ENCODE measurements at places on chromosomes 7 and 10.

DNA sequence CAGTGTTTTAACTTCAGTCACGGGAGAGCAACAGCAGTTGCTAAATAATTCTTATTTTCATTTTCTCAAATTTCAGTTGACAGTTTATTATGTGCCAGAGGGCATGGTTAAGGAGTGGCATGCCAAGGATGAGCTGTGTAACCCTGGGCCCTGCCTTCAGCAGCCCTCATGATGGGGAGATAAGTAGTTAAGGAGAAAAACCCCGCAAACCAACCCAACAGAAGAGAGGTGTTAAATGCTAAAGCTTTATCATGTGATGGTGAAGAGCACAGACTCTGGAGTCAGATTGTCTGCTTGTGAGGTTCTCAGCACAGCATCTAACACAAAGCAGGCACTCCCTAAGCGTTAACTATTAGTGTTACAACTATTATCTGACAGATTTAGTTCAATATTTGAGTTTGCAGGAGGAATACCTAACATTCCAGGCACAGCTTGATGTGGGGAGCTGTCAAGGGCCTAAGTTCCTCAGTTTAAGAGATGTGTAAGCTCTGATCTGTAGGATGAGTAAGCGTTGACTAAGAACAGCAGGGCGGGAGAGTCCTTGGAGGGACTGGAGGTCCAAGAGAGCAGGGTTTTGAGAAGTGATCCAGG lies 29.6 kb downstream of the STAM start:
- DNase-seq: no peak

- DNase-seq: no peak
These were observed 96.8 kb upstream of the PHYHIPL start for GRCh38 chr10:59079386-59080226.

DNA sequence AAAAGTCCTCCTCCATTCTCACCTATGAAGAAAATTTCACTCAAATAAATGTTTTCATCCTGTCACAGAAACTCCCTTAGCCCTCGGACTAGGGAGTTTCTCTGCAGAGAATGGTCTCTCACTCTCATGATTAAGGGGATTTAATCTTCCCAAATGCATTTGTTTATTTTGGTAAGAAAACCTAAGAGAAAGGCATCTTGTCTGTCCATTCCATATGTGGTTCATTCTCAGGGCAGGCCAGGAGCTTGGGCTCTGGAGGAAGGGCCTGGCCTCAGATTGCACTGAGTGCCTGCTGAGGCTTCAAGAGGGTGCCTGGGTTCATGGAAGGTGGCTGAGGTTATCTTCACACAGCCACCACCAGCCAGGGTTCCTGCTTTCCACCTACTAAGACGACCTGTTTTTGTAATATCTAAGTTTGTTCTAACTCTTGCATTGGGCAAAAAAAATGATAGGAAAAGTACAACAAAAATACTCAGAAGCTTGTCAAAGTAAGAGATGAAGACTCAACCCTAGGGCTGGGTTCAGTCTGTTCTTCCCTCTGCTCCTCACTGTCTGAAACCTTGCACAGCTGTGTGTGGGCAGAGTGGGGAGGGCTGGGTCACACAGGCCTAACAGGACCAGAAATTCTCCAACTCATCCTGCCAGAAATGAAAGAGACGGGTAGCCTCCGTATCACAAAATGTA lies 186.7 kb downstream of the CXCL12 start:
- no peak for DNase-seq

GRCh38 chr7:36207451-36208291 lies 54.6 kb downstream of the EEPD1 start:
- peak; percentile 36 for DNase-seq

GRCh38 chr7:139940866-139941265 lies 111.8 kb downstream of the TBXAS1 start:
- DNase-seq: no peak

DNA sequence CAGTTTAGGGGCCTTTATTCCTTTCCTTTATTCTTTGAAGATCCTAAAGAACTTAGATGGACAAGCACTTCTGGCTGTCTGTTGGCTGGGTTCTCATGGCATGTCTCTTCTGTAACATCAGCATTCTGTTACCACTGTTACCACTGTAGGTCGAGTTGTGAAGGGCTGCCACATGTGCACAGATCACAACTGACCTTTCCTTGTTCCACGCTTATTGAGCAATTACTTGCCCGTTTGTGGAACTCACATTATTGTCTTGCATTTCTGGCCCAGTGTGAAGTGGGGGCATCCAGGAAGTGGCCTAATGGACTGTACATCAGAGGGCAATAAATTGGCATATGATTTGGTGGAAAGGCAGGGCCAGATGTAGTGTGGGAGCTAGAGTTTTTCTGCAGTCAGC lies 23.7 kb downstream of the GBF1 start:
- DNase-seq: no peak

DNA sequence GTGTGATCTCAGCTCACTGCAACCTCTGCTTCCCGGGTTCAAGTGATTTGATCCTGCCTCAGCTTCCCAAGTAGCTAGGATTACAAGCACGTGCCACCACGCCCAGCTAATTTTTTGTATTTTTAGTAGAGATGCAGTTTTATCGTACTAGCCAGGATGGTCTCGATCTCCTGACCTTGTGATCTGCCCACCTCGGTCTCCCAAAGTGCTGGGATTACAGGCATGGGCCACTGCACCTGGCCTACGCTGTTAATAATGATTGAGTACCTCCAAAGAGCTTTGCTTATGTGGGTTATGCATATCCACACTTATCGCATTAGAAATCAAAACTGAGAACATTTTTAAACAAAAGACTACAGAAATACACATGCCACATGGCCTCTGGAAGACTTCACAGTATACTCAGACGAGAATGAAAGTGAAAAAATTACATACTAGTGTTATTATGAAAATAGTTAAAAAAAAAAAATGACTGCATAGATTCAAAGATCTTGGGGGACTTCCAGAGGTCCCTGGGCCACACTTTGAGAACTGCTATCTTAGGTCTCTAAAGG lies 25.4 kb downstream of the RPP38 start:
- no peak for DNase-seq

DNA sequence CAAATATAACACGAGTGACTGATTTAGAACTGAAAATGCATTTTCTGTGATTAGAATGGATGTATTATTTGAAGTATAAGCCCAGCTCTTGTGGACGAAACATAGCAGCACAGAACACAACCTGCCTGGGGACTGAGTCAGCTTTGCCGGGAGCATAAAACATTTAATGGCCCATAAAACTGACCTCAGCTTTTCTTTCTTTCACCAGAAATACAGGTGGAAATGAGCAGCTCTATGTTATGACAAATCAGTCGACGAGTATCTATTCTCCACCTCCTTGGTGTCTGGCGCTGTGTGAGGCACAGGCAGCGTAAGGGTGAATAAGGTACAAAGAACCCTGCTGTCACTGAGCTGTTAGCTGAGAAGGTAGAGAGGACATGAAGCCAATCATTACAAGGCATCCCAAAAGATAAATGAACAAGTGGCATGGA lies 471.6 kb upstream of the AKR1E2 start:
- no peak for DNase-seq

GRCh38 chr10:24723788-24724380 lies at the start of gene ARHGAP21:
Gene ARHGAP21, minus strand, starts transcription at chr10:24723887. Its CDS starts 1,988 bp downstream, at chr10:24721899.
- peak; percentile 89 for DNase-seq

DNA sequence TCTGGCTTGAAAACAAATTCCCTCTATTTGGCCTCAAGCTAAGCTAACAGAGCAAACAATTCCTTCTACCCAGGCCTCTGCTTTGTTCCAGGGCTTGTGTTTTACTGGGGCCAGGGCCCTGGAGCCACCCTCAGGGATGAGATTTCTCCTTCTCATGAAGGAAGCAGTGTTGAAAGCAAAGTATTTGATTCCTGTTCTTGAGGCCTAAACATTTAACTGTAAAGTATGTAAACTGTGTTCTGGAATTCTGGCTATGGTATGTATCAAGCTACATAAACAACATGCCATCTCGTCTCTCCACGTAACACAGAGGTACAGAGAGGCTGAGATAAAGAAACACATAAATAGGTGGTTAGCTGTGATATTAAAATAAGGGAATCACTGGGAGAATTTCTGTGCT lies 81.8 kb downstream of the HERPUD2 start:
- no peak for DNase-seq

DNA sequence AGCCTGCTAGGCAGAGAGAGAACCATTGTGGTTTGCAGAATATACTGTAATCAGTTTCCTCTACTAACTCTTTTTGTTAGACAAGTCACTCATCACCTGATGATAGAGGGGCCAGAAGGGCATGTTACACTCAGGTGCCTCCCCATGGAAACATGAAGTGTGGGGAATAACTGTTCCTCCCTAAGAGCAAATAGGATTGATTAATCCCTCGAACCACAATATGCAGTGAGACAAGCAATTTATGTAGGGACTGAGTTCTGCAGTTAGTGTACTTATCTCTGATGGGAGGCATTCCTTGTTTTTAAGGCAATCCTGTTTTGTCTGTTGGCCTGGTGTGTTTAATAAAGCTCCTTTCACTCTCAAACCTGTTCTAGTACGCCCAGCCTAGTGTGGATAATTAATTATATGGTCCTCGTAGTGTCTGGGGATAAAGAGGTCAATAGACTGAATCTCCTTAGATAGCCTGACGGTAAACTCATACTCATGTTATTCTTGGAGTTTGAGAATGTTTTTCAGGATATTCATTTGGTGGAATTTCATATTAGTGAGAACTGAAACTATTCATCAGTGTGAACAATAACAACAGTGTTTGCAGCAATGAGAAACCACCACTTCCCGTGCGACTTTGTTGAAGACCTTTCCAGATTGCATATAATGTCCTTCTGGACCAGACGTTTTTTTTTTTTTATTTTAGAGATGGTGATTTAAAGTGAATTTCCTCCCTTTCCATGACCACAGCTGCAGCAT lies 344.8 kb upstream of the FZD8 start:
- DNase-seq: no peak

DNA sequence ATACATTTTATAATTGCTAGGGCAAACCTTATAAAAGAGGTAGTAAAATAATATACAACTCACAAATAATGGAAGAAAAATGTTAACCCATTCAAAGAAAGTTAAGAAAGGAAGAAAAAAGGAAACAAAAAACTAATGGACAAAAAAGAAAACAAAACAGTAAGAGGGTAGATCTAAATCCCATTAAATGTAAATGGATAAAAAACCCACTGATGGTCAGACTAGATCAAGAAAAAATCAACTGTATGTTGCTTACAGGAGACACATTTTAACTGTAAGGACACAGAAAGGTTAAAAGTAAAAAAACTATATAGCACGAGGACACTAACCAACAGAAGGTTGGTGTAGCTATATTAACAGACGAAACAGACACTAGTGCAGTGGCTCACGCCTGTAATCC lies 18.0 kb downstream of the FOXL3 start:
- no peak for DNase-seq

- no peak for DNase-seq
These were observed 1163.2 kb upstream of the SORCS1 start for GRCh38 chr10:108327706-108328105.

GRCh38 chr7:1053002-1053411 lies 8.7 kb downstream of the GPR146 start:
- no peak for DNase-seq

DNA sequence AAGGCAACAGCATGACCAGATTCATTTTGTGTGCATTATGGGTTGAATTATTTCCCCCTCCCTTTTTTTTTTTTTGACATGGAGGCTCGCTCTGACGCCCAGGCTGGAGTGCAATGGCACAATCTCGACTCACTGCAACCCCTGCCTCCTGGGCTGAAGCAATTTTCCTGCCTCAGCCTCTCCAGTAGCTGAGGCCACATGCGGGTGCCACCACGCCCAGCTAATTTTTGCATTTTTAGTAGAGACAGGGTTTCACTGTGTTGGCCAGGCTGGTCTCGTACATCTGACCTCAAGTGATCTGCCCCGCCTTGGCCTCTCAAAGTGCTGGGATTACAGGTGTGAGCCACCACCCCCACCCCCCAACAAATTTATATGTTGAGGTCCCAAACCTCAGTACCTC lies 42.0 kb downstream of the ZNF783 start:
- DNase-seq: no peak

DNA sequence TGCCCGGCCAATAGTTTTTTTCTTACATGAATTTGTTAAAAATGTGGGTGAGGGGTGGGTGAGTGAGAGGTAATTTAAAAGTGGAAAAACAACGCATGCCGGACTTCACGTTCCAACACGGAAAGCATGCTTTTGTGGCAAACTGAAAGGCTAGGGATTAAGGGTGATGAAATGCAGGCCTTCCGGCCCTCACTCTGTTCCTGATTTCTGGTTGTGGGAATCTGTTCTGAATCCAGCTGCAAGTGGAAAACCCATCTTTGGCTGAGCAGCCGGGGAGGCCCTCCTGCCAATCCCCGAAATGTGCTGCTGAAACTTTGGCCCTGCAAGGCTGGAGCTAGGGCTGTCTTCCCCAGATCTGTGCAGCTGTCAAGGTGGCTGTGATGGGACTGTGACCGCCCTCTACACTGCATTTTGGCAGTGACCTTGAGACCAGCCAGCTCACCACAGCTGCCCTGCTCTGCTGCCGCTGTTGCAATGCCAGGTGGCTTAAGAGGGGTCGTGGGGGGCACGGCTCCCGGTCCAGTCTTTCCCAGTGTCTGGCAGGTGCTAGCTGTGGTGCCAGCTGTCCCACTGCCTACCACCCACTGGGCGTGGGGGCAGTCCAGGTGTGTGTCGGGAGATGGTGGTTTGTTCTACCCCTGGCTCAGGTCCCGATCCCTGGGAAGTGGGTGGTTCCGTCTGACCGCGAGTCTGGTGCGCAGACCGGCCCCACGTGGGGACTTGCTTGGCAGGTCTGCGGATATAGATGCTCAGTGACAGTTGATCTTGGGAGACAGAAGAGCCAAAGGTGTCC lies 39.0 kb downstream of the TET1 start:
- peak; percentile 76 for DNase-seq

GRCh38 chr10:23692736-23693135 lies 253.9 kb downstream of the OTUD1 start:
- no peak for DNase-seq

GRCh38 chr7:7438851-7439250 lies 96.8 kb downstream of the COL28A1 start:
- no peak for DNase-seq

- DNase-seq: peak; percentile 13
These were observed 18.8 kb downstream of the VIPR2 start for GRCh38 chr7:159125955-159126270.

Measured in stomach (tissue), 19 donors.